Tibial nerve (tissue), 4 donors: ENCODE measurements at places on chromosomes 13 and 19. TPM values are rescaled to one million over a fixed set of nuclear protein-coding genes. Genes with fewer than 3 reads are reported as not detected.
A peak's percentile ranks its signal among the peaks of the same experiment; 100 is the strongest.

SLC10A2 gene
- total RNA-seq: not detected

ATP7B gene
- total RNA-seq: 6.7 TPM

IFNL1 gene
- not detected for total RNA-seq

GTF2F1 gene
- total RNA-seq: 50.9 TPM

TMPRSS9 gene
- total RNA-seq: not detected

ACP5 gene
- 11.4 TPM for total RNA-seq

SRRM5 gene
- total RNA-seq: 0.44 TPM

GRCh38 chr19:7641290-7642276 is 4.7 kb downstream of the STXBP2 start:
- H3K27ac ChIP-seq: no peak overlapping the region
- H3K27me3 ChIP-seq: peaks cover 31% of the 10 kb centered on the region
- DNase-seq: no peak
- no peaks in the 10 kb centered on the region for H3K4me1 ChIP-seq

- DNase-seq: no peak
- peak overlapping the region; percentile 96 for H3K27ac ChIP-seq
- H3K36me3 ChIP-seq: no peaks in the 10 kb centered on the region
- H3K4me3 ChIP-seq: peak overlapping the region; percentile 86
Observed at GRCh38 chr19:58381460-58382212, 806 bp upstream of the ZNF837 start.

DNA sequence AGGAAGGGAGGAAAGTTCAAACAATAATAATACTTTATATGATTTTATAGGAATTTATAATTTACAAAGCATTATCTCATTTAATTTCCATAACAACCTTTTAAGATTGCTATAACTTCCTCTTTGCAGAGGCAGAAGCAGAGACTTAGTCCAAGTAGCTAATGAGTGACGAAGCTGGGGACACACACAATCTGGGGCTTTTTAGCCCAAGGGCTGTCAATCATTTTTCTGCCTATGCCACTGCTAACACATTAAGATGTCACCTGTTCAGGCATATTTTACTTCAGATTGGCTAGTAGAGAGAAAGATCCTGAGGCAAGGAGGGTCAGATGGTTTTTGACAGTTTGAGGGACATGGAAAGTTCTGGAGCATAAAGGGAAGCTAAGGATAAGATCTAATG is 12.6 kb downstream of the SCEL start:
- no peak overlapping the region for H3K4me3 ChIP-seq
- no peaks in the 10 kb centered on the region for H3K27me3 ChIP-seq
- no peak for DNase-seq
